ENCODE measurements at places on chromosomes 6 and 20.

- no peak for DNase-seq
Observed at GRCh38 chr20:57266291-57267157, at the start of gene BMP7. BMP7 (minus strand) TSS chr20:57266641; CDS start chr20:57266122, 519 bp downstream.

- no peak for DNase-seq
Observed at GRCh38 chr6:139099984-139100383, 34.9 kb upstream of the HECA start.

- DNase-seq, result no peak
Observed at GRCh38 chr20:34129518-34130162, 17.6 kb upstream of the EIF2S2 start.

DNA sequence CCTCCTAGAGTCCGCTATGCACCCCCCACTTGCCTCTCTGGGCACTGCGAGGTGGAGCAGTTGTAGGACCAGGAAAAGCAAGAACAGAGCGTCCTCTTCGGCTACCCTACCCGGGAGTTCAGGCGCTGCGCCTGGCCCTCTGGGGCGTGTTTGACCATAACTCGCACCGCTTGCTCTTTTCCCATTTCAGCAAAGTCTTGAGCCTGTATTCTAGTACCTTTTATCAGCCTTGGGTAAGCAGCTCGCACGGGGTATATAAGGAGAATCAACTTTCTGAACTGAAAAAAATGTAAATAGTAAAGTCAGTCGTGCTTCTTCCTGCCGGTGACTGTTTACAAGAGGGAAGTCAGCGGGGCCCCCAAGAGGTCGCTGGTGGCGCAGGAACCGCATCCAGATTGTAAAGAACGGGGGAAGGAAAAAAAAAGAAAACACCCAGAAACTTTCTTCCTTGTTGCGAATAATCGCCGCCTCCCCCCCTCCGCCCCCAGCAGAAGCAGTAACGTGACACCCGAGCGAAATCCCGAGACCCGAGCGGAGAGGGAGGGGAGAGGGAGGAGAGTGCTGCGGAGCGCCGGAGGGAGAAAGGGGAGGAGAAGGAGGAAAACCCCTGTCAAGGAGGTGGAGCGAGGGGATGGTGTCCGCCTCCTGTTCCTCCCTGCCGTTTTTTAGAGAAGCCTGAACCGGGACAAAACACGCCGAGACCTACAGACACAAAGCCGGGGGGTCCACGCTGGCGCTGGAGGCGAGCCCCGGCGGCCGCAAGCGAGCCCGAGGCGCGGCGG, at the start of gene UST:
TSS of gene UST (plus strand) at position 668 of the 782 bp plus-strand sequence. CDS start 401 bp downstream, outside the sequence.
- DNase-seq, result no peak

GRCh38 chr6:154438882-154439415, 71.5 kb downstream of the CNKSR3 start:
- no peak for DNase-seq

DNA sequence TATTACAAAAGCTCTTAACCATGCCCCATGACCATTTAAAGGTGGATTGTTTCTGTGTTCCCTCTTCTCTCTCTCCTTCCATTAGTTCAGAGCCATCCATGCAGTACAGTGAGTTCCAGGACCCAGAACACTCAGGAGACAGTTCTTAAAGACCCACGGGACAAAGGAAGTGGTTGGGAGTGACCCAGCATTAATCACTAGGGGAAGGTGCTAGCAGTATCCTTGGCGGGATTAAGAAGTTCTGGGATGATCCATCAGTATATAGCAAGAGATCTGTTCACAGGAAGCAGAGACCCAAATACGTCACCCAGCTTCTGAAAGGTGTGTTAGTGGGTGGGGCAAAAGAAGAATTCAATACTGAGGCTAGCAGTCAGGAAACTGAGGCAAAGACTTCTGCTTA, 154.1 kb downstream of the PHF3 start:
- no peak for DNase-seq

- peak; percentile 57 for DNase-seq
Observed at GRCh38 chr6:13873288-13874190, 51.2 kb upstream of the RNF182 start.

DNA sequence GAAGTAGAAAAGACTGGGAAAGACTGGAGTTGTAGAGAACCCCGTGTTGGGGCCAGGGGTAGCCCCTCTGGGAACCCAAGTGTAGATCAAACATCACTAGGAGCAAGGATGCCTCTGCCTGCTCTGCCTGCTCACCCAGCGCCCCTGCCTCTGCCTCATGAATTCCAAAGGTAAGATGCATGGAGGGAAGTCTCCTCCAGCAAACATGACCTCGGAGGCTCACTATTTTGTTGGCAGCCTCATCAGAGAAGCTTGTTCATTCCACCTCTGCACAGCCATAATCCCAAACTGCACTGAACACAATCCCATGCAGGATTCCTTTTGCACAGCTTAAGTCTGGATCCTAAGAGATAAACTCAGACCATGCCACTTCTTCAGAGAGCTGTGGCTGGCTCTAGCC, 4.9 kb downstream of the FRS3 start:
- DNase-seq, result no peak

DNA sequence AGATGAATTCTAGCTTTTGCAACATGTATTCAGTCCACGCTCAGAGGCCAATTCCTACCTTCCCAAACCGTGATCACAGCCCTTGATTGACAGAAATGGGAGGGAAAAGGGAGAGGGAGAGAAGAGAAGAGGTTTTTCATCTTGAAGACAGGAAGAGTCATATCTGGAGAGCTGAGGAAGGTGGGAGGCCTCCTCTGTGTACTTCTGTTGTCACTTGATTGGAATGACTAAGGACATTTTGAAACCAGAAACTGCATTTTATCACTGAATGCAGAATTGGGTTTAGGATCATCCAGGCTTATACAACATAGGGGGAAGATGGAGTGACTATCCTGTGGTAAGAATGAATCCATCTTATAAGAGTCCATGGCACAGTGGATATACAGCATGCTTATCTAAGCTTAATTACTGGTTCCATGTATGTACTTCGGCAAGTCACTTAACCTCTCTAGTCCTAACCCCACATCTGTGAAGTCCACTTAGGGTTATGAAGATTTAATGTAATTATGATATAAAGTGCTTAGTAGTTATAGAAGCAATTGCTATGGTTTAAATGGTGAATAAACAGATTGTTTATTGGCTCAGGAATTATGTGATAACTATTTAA, 144.0 kb downstream of the BCKDHB start:
- DNase-seq, result no peak

GRCh38 chr6:35262596-35262995, 3.1 kb downstream of the ZNF76 start:
- no peak for DNase-seq

DNA sequence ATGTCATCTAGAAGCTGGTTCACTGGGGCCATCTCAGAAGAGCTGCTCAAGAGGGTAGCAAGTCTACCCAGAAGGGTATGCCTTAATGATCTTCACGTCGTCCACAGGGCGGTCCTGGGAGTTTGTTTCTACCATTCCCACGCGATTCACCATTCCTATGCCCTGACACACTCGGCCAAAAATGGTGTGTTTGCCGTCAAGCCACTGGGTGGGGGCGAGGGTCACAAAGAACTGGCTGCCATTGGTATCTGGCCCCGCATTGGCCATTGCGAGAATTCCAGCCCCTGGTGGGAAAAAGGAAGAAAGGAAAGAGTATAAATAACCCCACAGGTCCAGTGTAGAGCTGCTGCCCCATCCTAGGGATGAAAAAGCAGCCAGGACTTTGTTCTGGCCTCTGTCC, 16.5 kb upstream of the CPNE5 start:
- no peak for DNase-seq

GRCh38 chr6:127997496-127998164, 96.8 kb upstream of the THEMIS start:
- DNase-seq, result no peak

DNA sequence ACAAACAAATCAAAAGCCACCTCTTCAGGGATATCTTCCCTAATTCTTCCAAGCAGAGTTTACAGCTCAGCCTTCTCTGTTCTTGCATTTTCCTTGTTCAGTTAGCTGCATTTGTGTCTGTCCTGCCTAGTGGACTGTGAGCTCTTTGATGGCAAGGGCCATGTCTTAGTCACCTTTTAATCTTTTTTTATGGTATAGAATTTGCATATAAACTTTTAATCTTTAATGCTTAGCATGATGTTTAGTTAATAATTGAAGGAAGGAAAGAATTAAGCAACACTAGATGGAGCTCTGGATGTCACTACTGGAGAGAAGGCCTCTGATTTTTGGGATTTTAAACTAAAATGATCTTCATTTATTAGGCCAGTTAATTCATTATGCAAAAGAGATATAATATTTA, 12.1 kb downstream of the PPP2R5D start:
- no peak for DNase-seq

DNA sequence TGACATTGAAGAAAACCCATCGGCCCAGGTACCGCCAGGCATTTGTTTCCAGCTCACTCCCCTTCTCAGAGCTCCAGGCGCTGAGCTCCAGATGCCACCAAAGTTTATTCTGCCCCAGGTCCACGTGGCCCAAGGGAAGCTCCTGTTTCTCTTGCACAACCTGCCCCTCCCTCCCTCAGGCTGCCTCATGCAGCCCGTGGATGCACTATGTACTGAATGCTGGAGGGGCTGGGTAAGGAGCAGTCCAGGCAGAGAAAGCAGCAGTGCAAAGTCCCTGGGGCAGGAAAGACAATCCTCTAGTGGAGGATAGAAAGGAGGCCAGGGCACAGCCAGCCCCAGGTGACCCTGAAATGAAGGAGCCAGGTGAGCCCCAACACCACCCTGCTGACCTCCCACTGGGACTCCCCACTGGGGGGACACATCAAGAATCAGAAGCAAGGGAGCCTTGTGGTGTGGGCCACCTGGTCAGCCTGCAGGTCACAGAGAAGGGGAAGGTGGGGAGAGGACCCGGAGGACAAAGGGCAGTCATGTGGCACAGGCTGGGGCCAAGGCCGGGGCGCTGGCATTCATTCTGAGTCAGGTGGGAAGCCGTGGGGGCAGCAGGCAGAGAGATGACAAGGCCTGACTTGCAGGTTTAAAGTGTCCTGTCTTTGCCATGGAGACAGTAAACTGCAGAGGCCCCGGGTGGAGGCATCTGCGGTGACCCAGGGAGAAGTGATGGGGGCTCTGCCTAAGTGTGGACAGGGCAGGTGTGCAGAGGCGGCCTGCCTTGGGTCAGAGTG, 230.1 kb downstream of the PREX1 start:
- no peak for DNase-seq

DNA sequence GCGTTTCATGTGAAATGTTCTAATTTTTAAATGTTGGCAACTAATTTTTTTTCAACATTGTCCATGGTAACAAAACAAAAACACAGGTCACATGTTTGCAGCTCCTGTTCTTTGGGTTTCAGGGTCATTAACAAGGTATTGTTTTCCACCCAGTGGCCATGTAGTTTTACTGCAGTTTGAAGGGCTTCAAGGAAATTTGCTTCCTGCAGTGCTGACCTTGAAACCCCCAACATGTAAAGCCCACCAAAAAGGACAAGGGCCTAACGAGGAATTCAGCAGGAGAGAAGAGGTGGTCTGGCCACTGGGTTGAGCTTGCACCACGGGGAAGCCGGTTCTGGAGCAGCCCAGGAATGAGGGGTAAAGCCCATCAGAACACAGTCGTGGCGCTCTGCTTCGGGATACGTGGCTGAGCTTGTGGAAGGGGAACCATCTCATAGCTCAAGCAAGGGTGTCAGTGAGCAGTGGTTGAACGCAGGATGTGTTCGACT, 13.9 kb upstream of the KLHL31 start:
- DNase-seq, result no peak
